ENCODE measurements at places on chromosomes 6 and 20. TPM values are rescaled to one million over a fixed set of nuclear protein-coding genes. Genes with fewer than 3 reads are reported as not detected.

SOX18 gene
- total RNA-seq: 24.4 TPM

SNAP91 gene
- total RNA-seq: not detected

DLK2 gene
- total RNA-seq: 0.46 TPM

SLC17A2 gene
- total RNA-seq: not detected

EEF1A2 gene
- 3.6 TPM for total RNA-seq

PROKR2 gene
- under 0.01 TPM for total RNA-seq

DDX43 gene
- total RNA-seq: 0.65 TPM

LAMA4 gene
- total RNA-seq: 307 TPM

POU5F1 gene
- total RNA-seq: not detected

RAD21L1 gene
- total RNA-seq: not detected

LCA5 gene
- total RNA-seq: 5.8 TPM

GRM1 gene
- total RNA-seq: not detected

CD24 gene
- 0.97 TPM for total RNA-seq

CASS4 gene
- not detected for total RNA-seq

IL17A gene
- not detected for total RNA-seq

PNLDC1 gene
- total RNA-seq: 0.30 TPM

Data from epithelial cell of umbilical artery (primary cell).